AG10803 (cell line): ENCODE measurements at places on chromosomes 2 and 18.

DNA sequence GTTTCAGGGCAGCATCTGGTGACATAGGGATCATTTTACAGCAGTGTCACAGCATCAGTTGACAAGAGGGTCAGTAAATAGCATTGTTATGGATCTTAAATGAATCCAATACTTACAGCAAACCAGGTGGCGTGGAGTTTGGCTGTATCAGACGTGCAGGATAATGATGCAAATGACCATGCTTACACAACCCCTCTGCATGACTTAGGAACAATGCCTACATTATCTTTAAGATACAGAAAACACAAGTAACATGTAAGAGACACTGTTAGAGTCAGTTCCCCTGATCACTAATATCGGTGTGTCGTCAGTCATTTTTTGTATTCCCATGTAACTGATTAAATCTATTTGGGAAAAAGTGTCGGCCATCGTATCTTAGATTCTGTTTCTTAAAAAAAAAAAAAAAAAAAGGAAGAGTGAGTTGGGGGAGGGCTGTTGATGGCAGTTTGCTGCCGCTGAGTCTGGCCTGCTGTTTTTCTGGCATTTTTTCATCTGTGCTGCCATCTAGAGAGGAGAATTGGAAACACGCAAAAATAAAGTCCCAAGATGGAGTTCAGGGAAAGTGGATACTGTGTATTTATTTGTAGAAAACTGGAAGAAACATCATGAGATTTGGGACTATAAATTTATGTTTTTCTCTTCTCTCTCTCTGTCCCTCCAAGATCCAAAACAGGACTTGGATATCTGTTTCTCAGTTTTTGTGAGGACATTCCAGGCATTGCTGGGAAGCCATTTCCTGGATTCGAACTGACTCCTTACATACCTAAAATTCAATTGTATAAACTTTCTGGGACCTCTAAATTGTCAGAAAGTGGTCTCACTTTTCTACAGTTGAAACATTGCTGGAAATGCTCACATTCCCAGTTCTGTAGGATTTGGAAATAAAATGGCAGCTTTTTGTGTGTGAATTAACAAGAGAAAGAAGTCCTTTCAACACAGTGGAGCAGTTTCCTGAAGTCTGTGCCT lies 60.3 kb upstream of the AGPS start:
- peak; percentile 79 for DNase-seq

DNA sequence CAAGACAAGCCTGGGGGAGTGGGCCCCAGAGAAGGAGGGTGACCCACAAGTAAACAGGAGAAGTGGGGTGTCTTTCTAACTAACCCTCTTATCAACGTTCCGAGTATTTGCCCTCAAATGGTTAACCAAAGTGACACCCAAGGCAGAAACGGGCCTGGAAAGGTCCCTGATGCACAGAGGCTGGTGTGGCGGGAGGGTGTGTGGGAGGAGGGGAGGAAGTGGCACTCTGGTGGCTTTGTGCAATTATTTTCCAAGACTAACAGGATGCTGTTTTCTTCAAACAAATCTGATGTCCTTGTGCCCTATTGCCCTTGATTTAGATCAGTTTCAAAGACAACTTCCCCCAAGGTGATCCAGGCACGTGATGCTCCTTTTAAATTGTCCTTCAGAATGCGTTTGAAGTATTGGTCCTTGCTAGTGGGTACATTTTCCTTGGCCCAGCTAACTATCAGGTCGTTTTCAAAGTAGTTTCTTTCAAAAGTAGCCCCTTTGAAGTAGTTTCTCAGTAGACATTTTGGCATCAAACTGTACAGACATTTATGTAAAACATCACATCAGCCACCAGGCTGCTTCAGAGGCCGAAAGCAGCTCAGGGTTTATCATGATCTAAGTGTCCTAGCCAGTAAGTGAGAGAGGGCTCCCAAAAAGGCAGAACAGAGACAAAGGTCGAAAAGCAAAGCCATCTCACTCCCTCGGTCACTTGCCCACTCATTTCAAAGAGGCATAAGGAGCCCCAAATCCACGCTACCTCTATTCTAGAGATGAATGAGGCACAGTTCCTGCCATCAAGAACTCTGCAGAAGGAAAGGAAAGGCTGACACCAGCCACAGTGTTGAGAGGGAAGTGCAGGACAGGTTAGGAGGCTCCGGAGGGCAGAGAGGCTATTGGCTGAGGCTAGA lies 371.1 kb upstream of the ID2 start:
- DNase-seq, result no peak

DNA sequence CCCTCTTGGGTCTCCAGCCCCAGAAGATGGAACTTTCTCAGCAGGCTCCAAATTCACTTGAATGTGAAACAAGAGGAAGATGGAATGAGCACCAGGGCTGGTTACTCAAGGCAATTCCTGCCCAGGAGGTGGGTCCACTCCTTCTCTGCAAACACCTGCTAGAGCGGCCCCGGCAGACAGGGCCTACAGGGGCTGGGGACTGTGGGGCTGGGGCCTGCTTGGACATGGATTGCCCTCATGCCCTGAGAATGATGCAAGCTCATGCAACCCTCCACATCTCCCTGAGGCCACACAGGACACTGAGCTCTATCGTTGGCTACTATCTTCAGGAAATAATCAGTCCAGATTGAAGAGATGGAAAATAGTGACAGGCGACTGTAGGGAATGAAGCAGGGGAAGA lies 39.1 kb downstream of the TFCP2L1 start:
- no peak for DNase-seq

DNA sequence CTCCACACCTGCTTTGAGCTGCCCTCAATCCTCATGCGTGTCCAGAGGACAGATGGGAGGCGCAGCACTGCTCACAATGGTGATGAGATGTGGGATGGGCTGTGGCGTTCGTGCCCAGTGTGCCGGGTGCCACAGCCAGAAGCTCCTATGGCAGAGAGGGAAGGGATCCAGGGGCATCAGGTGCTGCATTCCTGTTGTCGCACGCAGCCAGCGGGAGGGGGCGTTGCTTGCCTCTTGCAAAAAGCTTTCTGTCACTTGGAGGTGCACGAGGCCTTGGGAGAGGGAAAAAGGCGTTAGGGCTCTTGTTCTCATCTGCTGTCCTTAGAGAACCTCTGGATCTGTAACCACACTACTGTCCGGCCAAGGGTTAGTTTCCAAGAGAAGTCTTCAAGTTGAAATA lies 29.2 kb upstream of the ALLC start:
- DNase-seq, result no peak
